ENCODE measurements at places on chromosomes 11 and 22. TPM values are rescaled to one million over a fixed set of nuclear protein-coding genes. Genes with fewer than 3 reads are reported as not detected.

POLR2F gene
- 51.1 TPM for total RNA-seq

OR5B21 gene
- total RNA-seq = not detected

FGF4 gene
- not detected for total RNA-seq

CRYBA4 gene
- total RNA-seq = not detected

CRYBB2 gene
- total RNA-seq = 0.67 TPM

TECTA gene
- 0.24 TPM for total RNA-seq

FGF19 gene
- total RNA-seq = not detected

APOA1 gene
- total RNA-seq = not detected

BIRC3 gene
- total RNA-seq = 41.7 TPM

KRTAP5-2 gene
- not detected for total RNA-seq

ELF5 gene
- total RNA-seq = not detected

ARHGAP42 gene
- 29.0 TPM for total RNA-seq

RAC2 gene
- total RNA-seq = 22.6 TPM

KCNJ5 gene
- 0.89 TPM for total RNA-seq

GGT1 gene
- total RNA-seq = 9.6 TPM

PRAME gene
- total RNA-seq = not detected

ANO5 gene
- total RNA-seq = 11.2 TPM

ARHGAP8 gene
- total RNA-seq = 57.3 TPM

SLN gene
- not detected for total RNA-seq

GRCh38 chr11:109349276-109350080, 72.5 kb upstream of the C11orf87 start:
- DNase-seq = no peak

DNA sequence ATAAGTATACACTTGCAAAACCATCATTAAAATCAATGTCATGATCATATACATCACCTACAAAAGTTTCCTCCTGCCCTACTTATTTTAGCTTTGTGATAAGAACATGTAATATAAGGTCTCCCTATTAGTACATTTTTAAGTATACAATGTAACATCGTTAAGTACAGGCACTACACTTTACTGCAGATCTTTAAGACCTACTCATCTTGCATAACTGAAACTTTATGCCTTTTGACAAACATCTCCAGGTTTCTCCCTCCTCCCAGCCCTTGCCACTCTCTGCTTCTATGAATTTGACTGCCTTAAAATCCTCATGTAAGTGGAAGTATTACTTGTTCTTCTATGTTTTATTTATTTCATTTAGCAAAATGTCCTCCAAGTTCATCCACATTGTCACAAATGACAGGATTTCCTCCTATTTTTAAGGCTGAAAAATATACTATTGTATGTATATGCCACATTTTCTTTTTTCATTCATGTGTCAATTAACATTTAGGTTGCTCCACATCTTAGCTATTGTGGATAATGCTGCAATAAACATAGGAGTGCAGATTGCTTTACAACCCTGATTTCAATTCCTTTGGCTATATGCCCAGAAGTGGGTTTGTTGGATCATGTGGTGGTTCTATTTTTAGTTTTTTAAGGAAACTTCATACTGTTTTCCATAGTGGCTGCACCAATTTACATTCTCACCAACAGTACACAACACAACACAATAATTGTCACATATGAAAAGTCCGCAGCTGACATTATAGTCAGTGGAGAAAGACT, 471.1 kb upstream of the ANO3 start:
- peak; percentile 30 for DNase-seq

DNA sequence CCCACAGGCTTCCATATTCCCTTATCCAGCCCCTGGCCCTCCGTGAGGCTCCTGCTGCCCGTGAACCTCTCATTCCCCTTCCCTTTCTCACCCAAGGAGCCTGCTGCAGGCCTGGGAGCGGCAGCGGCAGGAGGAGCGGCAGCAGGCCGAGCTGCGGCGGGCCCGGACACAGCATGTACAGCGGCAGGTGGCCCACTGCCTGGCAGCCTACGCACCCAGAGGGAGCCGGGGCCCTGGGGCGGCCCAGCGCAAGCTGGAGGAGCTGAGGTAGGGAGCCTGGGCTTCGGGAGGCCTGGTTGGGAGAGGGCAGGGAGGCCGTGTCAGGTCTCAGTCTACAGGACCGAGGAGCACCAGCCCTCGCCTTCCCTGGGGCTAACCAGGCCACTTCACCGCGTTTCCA, 8.1 kb upstream of the SART1 start:
- no peak for DNase-seq

DNA sequence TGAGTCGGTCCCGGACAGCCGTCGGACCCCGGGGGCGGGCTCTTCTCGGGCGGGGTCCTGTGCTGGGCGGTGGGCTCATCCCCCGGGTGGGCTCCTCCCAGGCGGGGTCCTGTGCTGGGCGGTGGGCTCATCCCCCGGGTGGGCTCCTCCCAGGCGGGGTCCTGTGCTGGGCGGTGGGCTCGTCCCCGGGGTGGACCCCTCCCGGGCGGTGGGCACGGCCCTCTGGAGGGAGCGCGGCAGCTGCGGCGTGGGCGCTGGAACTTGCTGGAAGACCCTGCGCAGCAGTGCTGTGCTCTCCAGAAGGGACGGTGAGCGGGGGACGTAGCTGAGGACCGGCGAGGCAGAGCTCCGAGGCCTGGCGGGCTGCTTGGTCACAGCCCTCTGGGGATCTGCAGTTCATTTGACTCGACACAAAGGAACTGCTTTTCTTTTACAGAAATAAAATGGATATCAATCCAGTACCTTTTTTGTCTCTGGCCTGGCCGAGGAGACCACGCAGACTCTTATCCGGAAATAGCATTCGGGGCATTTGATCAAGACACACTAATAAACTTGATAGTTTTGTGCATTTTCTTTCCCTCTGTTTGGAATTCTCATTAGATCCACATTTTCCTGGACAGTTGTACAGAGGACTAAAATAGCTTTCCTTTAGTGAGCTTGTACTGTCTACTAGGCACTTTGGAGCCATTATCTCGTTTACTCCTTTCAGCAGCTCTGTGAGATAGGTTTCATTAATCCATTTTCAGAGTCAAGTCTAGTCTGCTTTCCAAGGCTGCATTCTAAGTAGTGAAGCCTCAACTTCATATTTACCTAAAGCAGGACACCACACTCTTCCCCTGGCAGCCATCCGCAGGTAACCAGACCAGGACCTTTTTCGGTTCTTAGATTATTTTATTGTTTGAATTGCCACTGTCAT, 812 bp downstream of the JAM3 start:
- DNase-seq = no peak

- no peak for DNase-seq
These were observed 386.2 kb downstream of the NTM start for GRCh38 chr11:131756479-131757110.

- peak; percentile 80 for DNase-seq
These were observed 612 bp downstream of the XBP1 start for GRCh38 chr22:28799606-28800307.

DNA sequence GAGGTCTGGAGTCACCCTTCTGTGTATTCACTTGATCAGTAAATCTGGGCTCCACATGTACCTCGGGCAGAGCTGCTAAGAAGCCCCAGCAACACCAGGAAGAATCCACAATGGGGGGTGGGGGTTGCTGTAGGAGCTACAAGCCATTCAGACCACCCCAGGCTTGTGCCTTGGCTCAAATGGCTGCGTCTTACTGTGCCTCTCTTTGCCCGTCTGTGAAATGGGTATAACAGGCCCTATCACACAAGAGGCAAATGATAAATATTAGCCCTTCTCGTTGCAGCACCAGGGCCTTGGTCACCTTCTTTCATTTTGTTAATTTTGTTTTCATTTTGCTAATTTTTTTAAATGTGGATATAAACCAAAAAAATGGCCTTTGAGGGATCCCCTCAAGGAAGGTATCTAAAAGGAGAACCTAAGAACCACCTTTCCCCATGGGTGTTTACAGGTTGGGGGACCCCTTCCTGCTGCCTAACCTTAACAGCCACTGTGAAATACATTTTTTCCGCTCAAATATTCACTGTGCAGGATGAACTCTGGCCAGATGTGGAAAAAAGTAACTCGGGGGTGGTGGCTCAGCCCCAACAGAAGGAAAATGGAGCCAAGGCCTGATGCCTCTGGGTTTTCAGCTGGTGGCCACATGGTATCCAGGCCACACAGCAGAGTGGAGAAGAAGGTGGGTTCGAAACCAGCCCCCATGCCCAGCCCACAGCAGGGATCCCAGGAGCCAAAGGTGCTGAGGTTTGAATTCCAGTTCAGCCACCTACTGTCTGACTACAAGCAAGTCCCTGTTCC, 284.0 kb downstream of the MN1 start:
- no peak for DNase-seq

DNA sequence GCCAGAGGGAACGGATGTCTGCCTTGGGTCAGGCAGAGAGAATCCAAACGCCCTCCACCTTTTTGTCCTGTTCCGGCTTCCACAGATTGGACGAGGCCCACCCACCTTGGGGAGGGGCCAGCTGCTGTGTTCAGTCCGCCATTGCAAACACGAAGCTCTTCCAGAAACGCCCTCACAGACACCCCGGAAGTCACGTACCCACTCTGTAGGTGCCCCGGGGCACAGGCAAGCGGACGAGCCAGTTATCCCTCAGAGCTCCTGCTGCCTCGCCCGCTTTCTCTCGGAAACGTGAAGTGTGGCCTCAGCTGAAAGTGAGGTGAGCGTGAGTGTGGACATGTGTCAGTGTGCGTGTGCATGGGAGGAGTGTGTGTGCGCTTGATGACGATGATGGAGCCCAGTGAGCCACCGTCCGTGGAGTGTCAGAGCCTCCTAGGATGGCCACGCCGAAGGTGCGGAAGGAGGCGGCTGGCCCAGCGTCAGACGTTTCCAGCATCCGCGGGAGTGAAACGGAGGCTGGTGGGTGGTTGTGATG, 869.2 kb downstream of the TBC1D22A start:
- DNase-seq = no peak

DNA sequence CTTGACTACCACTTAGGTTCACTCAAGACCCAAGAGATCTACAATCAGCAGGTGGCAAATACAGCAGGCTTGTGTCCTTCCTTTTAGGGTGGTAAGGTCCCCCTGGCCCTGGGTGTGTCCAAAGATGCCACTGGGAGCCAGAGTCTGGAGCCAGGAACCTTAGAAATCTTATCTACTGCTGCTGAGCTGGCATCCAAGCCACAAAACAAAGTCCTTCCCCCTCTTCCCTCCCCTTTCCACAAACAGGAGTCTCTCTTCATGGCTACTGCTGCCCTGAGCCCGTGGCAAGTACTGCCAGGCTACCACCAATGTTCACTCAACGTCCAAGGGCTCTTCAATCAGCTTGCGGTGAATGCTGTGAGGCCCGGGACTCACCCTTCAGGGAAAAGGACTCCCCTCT, 21.4 kb upstream of the AQP11 start:
- no peak for DNase-seq

DNA sequence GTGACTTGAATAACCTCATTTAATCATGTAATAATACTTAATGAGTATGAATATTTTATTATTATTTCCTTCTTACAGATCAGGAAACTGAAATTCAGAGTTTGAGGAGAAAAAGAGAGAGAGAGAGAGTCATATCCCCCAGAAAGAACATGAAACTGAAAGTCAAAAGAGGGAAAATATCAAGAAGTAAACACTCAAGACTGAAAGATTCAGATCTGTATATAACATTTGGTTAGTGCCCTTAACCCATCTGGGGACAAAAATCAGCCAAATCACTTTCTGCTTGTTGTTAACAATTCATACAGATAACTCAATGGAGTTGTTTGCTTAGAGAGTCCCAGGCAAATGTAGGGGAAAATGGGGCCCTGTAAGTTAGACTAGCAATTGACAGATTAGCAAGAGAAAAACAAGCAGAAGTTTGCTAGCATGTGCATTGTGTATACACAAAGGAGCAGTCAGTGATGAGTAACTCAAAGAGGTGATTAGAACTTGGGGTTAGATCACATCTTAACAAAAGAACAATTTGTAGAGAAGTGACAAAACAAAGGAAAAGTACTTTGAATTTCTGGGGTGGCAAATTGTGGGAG, 25.9 kb upstream of the MMP13 start:
- DNase-seq = no peak

DNA sequence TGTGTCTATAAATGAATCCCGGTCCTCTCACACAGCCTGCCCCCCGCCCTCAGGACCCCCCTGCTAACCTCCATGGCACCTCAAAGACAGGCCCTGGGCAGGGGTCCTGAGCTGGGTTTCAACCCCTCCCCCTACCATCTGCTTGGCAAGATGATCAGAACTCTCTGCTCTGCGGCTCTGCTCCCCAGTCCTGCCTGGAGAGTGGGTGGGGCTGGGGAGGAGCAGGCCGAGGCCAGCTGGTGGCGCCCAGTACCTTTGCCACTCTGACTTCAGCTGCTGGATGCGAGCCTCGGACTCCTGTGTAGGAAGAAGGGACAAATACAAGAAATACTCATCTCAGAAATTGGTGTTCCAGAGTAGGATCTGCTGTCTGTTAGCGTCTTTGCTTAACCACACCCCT, 15.0 kb downstream of the SUN2 start:
- no peak for DNase-seq

- no peak for DNase-seq
These were observed 66.4 kb upstream of the OLFML1 start for GRCh38 chr11:7418906-7419305.

GRCh38 chr11:40417627-40418026, 1041.8 kb downstream of the LRRC4C start:
- DNase-seq = no peak

GRCh38 chr22:37412495-37413250, 14.6 kb downstream of the ELFN2 start:
- DNase-seq = no peak

- DNase-seq = peak; percentile 2
These were observed 75.0 kb downstream of the CDKN1C start for GRCh38 chr11:2810411-2811205.

- DNase-seq = peak; percentile 43
These were observed 37.3 kb upstream of the CCDC134 start for GRCh38 chr22:41762980-41763779.

- no peak for DNase-seq
These were observed 655.5 kb downstream of the KCNA4 start for GRCh38 chr11:29361369-29361768.

- DNase-seq = no peak
These were observed 34.5 kb downstream of the CTSC start for GRCh38 chr11:88303037-88303436.

DNA sequence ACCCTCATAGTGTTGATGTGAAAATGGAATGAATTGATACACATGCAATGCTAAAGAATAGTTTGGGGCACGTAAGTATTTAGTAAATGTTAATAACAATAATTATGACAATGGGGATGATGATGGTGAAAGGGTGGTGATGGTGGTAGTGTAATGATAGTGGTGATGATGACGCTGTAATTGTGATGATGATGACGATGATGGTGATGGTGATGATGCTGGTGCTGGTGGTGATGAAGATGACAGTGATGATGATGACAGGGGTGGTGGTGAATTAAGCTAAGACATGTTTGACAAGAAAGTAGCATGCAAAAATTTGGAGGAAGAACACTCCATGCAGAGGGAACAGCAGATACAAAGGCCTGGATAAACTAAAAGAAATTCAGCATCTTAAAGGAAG, 364.4 kb upstream of the API5 start:
- DNase-seq = no peak

GRCh38 chr11:111448831-111449557, 63.2 kb downstream of the BTG4 start:
- DNase-seq = no peak

GRCh38 chr22:37174964-37175363, 13.1 kb downstream of the C1QTNF6 start:
- no peak for DNase-seq

GRCh38 chr11:84981301-84981700, 645.8 kb downstream of the DLG2 start:
- DNase-seq = no peak

GRCh38 chr11:134038897-134039470, 29.9 kb upstream of the JAM3 start:
- no peak for DNase-seq

- DNase-seq = peak; percentile 78
These were observed 21.4 kb downstream of the KIAA1671 start for GRCh38 chr22:24973872-24974271.

- DNase-seq = no peak
These were observed 3.8 kb upstream of the MMP27 start for GRCh38 chr11:102709201-102709945.
